ENCODE measurements at places on chromosomes 7 and 10.
A peak's percentile ranks its signal among the peaks of the same experiment; 100 is the strongest.

- DNase-seq, result no peak
These were observed 134.5 kb downstream of the DYNC1I1 start for GRCh38 chr7:95906851-95907250.

DNA sequence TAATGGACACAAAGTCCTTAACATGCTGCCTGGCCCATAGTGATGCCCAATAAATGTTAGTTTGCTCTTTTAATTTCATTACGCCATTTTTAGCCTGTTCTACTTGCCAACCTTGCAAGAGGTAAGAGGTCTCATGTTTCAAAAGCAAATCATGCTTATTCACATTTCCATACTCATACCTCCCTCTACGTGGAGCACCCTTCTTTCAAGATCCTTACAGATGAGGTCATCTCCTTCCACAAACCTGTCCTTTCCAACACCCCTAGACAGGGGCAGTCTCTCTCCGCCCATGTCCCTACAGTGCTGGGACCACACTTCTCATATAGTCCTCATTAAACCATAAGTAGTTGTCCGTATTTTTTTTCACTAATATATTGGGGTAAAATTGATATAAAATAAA is 271.3 kb downstream of the FGFR2 start:
- no peak for DNase-seq

- DNase-seq, result no peak
These were observed 11.9 kb downstream of the TMEM120A start for GRCh38 chr7:75982306-75983064.

GRCh38 chr7:87712571-87712970 is 84.4 kb downstream of the RUNDC3B start:
- DNase-seq, result no peak

GRCh38 chr10:24824124-24824523 is 100.4 kb upstream of the ARHGAP21 start:
- no peak for DNase-seq

- DNase-seq, result peak; percentile 24
These were observed 29.7 kb upstream of the GTF2I start for GRCh38 chr7:74627661-74628411.

- DNase-seq, result no peak
These were observed 98.2 kb downstream of the AOAH start for GRCh38 chr7:36626111-36626510.

GRCh38 chr7:112509402-112509801 is 28.6 kb downstream of the LSMEM1 start:
- DNase-seq, result no peak

GRCh38 chr7:23490357-23491135 is 20.3 kb upstream of the IGF2BP3 start:
- no peak for DNase-seq

DNA sequence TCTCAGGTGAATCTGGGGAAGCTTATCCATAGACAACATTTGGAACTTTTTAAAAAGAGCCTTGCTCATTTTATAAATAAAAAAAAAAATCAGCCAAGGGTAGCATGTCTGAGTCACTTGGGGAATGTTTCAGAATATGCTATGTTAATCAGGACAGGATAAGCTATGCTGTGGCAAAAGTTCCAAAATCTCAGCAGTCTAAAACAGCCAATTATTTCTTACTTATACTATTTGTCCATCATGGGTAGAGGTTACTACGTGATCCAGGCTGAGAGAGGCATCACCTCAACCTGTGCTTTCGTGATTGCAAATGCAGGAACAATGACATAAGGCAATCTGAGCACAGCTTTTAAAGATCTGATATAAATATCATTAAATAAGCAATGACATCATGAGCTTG is 6.5 kb downstream of the SLC13A1 start:
- no peak for DNase-seq

GRCh38 chr10:131899695-131900349 is 986 bp upstream of the PPP2R2D start:
- no peak for DNase-seq

DNA sequence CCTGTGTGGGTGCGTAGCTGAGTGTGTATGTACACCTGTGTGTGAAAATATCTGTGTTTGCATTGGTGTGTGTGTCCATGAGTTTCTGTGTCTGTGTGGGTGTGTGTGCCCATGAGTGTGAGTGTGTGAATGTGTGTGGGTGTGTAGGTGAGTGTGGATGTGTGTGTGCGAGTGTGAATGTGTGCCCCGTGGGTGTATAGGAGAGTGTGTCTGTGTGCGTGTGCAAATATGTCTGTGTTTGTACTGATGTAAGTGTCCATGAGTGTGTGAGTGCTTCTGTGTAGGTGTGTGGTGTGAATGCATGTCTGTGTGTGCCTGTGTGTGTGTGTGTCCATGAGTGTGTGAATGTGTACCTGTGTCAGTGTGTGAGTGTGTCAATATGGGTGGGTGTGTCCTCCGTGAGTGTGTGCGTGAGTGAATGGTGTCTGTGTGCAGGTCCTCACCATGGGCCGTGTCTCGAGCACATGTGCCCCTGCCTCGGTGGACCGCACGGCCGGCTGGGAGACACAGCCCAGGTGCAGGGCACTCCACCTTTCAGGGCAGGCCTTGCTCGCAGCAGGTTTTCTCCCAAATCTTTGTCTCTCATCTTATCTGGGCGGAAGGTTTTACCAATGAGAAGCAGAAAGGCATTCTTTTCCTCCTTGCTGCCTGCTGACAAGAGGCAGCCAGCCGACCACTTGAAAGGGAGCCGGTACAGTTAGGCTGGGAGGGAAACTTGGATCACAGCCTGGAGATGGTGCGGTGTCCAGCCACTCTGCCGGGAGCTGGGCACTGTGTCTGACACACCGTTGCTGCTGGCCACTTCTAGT is 107.1 kb upstream of the FAM20C start:
- DNase-seq, result no peak
